ENCODE measurements at places on chromosomes 1 and 21.

DNA sequence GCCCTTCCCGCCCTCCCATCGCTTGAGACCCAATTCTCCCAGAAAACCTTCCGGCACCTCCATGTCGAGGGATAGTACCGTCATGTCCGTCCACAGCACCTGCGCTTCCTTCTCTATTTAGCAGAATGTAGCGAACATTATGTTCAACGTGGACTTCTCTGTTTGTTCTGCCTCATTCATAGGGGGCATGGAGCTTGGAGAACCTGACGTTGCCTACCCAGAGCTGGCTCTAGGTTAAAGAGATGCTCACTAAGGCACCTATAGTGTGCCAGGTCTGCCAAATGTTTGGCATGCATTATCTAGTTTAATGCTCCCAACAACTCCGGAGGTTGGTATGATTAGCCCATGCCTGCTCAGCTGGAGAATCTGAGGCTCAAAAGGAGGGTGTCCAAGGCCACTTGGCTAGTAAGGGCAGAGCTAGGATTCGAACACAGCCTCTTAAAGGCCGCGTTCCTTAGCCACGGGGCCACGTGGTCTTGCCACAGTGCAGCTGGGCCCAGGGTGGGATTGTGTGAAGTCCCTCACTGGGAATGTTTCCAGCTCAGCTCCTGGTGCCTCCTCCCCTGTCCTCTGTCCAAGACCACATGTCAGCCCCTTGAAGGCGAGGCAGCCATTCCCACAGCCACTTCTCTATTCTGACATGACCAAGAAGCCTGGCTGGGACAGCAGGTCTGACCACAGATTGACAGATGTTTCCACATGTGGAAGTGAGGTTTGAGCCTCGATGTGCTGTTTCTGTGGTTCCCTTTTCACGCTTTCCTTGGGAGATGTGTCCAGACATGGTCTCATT is 57.8 kb downstream of the RUNX3 start:
- peak; percentile 56 for DNase-seq

- no peak for DNase-seq
These were observed 135.8 kb downstream of the VAV3 start for GRCh38 chr1:107829036-107829770.

DNA sequence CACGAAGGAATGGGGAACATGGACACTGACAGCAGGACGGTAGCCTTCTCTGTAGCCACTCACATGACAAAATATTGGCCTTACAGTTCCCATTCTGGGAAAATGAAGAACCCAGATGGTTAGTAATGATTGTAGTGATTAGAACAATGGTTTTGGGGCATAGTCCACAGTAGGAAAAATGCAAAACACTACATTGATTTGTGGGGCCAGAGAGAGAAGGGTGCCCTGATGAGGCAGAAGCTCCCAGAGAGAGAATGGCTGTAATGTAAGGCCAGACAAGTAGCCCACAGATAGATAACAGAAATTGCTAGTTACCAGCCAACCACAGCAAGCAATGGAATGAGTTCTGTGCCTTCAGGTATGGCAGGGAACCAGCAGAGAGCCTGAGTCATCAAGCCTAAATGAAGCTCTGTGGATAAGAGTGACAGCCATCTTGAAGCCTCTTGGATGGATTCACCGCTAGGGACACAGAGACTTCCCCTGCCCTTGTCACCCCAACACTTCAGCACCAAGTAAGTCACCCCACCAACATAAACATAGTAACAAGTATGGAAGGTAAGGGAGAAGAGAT is 206.1 kb downstream of the BACH1 start:
- no peak for DNase-seq

GRCh38 chr1:8460132-8460544 is 142.2 kb downstream of the SLC45A1 start:
- peak; percentile 65 for DNase-seq

DNA sequence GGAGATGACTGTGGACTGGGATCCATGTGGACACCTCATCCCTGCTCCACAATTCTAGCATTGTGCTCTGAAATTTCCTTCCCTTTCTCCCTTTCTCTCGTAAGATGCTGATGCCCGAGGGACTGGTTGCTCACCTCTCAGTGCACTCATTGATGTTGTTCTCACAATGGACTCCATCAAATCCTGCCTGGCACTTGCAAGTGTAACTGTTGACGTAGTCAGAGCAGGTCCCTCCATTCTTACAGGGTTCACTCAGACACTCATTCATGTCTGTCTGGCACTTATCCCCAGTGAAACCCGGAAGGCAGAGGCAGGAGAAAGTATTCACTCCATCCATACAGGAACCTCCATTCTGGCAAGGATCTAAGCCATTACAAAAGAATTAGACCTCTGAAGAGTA is 45.1 kb upstream of the ADAM30 start:
- DNase-seq: no peak

DNA sequence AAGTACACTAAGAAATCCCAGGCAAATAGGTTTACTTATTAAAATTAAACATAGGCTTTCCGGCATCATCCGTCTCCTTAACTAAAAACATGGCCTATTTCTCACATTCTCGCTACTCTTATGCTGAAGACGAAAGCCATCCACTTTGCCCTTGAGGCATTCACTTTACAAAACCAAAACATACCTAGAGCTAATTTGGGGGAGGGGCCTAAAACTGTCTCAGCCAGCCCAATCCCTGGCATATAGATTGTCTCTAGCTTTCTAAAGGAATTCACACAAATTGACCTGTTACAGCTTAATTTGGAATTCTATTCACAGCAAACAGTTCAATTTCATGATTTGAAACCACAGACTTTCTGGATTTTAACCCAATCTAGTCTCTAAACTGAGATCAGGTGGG is 34.8 kb downstream of the SLC35D1 start:
- DNase-seq: no peak

- no peak for DNase-seq
These were observed 339.7 kb upstream of the B3GALT2 start for GRCh38 chr1:193525917-193526710.

DNA sequence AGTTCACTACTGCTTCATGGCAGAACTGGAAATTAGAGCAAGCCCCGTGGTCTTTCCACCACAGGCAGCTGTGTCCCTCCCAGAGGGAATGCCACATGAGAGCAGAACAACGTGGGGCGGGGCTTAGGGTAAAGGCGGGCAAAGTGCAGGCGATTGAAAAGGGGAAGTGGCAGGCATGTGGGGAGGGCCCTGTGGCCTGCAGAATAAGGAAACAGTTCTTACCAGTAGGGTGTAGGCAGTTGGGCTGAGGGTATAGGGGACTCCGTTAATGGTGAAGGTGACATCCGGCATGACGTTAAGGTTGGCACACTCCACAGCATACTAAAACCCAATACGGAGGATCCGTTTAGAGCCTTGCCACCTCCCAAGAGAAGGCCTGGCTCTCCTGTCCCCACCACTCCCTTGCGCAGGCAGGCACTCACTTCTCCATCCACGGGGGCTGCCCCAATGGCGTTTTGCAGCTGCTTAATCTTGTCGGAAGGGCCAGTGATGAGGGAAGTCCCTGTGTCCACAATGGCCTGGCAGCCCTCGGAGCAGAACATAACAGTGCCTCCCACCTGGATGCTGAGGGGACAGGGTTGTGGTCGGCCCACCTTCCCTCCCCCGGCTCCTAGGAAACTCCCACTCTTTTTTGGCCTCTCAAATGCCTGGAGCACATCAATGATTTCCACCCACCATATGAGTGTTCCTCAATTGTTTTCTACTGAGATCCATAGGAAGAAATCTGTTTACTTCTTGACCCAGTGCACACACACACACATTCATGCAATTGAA is 9.1 kb upstream of the RAB7B start:
- DNase-seq: peak; percentile 72

GRCh38 chr1:113812661-113813135 is 422 bp upstream of the RSBN1 start:
- DNase-seq: no peak
